ENCODE measurements at places on chromosomes 3 and 15.

DNA sequence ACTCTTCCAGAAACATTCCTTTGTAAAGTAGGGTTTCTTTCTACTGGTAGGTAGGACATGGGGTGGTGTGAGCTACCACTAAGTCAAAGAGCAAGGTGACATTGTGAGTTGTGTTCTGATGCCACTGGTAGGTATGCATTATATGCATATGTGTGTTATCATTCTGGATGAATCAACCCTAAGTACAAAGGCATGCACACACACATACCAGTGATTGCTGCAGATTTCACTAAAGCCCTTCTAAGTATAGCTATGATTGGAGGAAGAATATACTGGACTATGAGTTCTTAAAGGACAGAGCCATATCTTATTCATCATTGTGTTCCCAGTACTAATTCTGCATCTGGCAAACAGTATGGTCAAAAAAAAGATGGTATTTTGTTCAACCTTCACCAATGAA is 646.0 kb downstream of the AGBL1 start:
- DNase-seq = no peak

GRCh38 chr15:38196076-38196475 is 56.6 kb upstream of the SPRED1 start:
- DNase-seq = peak; percentile 45

DNA sequence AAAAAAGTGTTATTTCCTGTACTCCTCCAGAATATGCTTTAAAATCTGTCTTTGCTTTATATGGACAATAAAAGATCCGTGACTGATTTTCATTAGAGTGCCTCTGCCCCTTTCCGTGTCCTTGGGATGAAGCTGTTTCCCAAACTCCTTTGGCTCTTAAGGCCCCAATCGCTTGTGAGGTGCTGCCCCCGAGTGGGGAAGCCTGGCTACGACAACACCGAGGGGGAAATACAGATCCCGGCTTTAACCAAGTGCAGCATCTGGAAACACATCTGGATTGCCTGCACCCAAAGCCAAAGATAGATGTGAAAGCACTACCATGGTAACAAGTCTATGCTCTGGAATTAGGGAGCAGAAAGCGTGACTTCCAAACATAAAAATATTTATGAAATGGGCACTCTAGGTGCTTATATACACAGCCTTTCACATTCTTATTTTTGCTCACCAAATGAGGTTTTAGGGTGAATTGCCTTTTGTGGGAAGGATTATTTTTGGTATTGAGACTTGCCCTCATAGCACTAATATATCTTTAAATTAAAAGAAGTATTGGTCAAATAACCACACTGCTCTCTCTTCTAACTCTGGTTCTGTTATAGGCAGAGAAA is 40.6 kb upstream of the ADCY5 start:
- DNase-seq = peak; percentile 13

DNA sequence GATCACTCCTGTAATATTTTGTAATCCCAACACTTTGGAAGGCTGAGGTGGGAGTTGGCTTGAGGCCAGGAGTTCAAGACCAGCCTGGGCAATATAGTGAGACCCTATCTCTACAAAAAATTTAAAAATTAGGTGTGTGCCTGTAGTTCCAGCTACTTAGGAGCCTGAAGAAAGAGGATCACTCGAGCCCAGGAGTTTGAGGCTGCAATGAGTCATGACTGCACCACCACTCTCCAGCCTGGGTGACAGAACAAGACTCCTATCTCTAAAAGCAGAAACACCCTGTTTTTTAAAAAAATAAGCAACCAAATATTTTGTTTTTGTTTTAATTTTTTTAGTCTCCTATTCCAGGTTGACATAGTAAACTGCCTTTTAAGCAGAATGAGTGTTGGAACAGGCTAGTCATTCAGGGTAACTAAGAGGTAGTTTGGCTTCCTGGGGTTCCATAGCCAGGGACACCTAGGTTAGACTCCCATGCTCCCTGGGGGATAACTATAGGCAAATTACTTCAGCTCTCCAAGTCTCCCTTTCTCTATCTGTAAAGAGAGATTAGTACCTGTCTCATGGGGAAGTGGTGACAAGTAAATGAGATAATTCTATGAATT is 114.6 kb upstream of the C15orf61 start:
- DNase-seq = no peak

DNA sequence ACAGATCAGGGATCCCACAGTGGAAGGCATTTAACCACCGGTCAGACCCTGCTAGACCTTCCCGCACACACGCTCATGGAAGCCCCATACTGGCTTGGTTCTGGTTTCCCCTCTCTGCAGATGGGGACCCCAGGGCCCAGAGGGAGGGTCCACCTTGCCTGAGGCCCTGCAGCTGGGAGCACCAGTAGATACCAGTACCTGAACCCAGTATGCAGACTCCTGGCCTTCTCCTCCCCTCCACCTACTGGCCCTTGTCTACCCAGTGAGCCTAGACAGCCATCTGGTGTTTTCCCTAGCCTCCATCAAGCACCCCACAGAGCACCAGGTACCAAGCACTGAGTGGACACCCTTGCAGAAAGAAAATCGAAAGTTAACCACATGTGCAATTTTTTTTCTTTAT is 65.1 kb downstream of the MEGF11 start:
- no peak for DNase-seq

DNA sequence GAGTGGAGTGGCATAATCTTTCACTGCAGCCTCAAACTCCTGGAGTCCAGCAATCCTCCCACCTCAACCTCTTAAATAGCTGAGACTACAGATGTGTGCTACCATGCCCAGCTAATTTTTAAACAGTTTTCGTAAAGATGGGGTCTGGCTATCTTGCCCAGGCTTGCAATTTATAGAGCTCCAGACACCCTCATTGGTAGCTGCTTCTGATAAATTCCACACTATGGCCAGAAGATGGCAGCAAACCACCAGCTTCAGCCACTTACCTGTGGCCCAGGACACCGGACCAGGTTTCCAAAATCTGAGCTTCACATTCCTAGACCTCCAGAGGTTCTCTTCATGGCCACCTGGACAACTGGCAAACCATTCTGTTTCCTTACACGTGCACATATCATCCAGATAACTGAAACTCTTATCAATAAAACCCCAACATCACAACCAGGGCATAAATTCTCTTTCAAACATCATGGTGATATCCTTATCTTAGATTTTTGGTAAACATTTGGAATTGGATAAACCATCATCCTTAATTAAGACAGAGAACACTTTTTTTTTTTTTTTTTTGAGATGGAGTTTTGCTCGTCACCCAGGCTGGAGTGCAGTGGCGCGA is 28.9 kb downstream of the FBXW12 start:
- DNase-seq = peak; percentile 5

GRCh38 chr3:194871864-194872668 is 186.4 kb downstream of the FAM43A start:
- DNase-seq = no peak

DNA sequence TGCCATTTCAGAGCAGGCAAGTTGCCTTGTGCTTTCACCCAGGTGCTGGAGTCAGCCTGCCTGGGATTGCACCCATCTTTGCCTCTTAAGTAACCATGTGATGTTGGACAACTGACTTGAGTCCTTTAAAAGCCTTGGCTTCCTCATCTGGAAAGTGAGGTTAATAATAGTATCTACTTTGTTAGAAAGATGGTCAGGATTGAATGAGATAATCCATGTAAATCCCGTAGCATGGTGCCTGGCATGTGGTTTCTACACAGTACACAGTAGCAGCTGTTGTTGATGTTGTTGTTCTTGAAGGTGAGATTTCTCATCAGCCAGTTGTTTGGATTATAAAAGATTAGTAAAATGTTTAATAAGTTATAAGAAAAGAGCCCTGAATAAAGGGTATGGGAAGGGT is 48.8 kb downstream of the PSMD6 start:
- DNase-seq = no peak

- peak; percentile 96 for DNase-seq
Measured at GRCh38 chr3:197394464-197395321, 96.3 kb upstream of the DLG1 start.

DNA sequence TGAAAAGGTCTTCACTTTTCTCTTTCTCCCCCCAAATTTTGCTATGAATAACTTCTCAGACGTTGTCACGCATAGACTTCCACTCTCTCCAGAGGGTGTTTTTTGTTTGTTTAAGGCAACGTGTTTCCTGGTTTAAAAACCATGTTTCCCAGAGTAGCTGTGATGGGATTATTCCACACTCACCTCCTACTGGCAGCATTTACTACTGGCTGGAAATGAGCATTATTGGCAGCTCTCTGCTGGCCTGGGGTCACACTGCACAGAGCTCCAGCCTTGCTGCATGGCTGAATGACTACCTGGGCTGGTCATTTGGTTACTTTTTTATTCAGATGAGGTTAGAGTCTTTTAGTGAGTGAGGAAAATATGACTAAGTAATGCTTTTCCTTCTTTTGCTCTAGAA is 65.2 kb downstream of the RARB start:
- no peak for DNase-seq

- DNase-seq = no peak
Measured at GRCh38 chr3:5319454-5319853, 131.9 kb downstream of the EDEM1 start.

DNA sequence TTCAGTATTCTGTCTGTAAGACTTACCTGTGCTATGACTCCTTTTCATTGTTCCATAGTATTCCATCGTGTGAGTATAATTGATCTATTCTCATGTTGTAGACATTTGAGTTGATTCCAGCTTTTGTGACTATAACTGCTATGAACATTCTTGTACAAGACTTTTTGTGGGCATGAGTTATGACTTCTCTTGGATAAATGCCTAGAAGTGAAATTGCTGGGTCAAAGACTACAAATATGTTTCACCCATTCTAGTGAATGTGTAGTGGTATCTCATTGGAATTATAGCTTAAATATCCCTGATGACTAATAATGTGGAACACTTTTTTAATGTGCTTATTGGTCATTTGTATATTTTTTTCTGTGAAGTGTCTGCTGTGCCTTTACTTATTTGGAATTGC is 27.6 kb upstream of the NPHP3 start:
- no peak for DNase-seq

DNA sequence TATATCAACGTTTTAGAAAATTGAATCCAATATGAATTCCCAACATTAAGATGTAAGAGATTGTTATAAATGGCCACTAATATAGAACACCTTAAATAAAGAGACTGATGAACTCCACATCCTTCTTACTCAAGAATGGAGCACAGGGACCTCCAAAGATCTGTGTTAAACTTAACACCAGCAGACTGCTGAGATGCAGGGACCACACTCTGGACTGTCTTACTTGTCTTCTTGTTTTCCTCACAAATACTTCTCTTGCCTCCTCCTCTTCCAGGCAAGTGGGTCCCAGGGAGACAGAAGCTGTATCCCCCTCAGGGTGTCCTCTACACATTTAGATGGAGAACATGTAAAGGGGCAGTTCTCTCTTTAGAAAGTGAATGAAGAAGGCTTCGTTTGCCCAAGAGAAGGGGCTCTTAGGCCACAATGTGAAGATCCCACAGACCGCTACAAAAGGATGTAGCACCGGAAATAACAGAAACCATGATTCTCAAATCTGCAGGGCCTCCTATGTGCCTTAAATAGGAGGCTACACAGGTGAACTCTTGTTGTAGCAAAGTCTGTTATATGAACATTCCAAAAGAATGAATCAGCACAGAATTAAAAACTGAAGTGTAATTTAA is 52.2 kb downstream of the SATB1 start:
- DNase-seq = no peak

- DNase-seq = no peak
Measured at GRCh38 chr15:45393851-45394250, 15.5 kb upstream of the GATM start.

GRCh38 chr15:22855791-22856190 is 17.3 kb downstream of the NIPA2 start:
- no peak for DNase-seq

GRCh38 chr15:92682741-92683510 is 27.4 kb upstream of the FAM174B start:
- DNase-seq = peak; percentile 68

DNA sequence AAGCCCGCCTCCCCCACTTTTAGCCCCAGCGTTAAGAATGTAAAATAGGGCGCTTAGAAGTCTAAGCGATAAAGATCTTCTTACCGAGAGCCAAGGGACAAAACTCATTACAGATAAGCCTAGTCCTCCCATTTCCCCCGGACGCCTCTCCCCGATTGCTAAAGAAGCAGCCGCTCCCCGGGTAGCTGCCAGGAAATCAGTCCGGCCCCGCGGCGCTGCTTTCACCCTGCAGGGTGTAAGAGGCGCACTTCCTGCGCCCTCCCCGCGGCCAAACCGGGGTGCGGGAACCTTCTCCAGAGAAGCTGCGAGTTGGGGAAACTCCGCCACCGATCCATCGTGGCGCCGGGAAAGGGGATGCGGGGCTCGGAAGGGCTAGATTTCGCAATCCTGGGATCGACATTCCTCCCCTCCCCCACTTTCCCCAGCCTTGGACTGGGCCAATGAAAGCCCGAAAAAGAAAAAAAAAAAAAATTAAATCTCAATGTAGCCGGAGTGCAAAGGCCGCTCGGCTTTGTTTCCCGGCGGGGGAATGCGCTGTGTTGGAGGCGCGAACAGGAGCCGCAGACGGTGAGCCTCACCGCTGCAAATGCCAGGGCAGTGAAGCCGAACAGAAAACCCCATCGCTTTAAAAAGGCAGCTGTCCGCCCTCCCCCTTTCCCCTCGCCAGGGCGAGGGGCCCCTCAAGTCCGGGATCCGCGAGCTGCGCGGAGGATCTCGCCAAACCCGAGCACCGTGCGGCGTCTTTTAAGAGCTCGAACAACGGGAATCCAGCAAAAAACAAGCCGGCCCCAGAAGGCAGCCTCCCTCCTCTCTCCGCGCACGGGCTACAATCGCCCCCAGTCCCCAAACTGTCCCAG is 626 bp upstream of the PTPRG start:
- DNase-seq = peak; percentile 65

DNA sequence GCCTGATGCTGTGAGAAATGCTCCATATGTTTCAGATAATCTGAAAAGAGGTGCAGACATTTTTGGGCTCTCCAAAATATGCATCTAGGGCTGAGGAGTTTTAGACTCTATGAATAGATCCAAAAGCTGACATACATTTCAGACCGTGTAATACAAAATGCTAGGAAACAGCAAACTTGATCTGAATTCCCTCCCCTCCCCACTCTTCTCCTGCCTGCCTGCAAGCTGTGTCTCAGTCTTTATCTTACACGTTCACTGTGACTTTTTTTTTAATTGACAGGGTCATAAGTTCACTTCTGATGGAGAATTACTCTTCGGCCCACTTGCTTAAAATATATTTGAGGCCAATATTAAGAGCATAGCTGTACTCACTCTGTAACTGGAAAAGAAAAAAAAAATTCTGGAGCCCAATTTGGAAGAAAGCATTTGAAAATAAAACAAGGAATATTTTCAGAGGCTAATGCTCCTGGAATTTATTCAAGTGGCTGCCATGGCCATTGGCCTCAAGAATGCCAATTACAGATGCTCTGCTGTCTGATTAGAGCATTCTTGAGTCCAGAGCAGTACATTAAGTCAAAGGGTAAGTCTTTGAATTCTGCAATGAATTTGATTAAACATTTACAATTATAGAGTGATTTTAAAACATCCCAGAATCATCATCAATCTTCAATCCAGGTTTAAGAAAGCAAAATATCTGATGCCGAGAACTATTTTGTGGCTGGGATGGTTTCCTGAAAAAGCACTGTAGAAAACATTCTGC is 146.2 kb upstream of the SEMA6D start:
- peak; percentile 8 for DNase-seq

GRCh38 chr3:156108616-156109015 is 11.8 kb upstream of the KCNAB1 start:
- DNase-seq = no peak

- no peak for DNase-seq
Measured at GRCh38 chr3:2370317-2370716, 271.7 kb downstream of the CNTN4 start.
